ENCODE measurements at places on chromosomes 6 and 20. TPM values are rescaled to one million over a fixed set of nuclear protein-coding genes. Genes with fewer than 3 reads are reported as not detected.

GRCh38 chr6:158963020-158963808 is 36.8 kb downstream of the RSPH3 start:
- no peaks in the 10 kb centered on the region for H3K4me1 ChIP-seq
- no peak for DNase-seq
- H3K36me3 ChIP-seq, result no peaks in the 10 kb centered on the region
- H3K27ac ChIP-seq, result no peak overlapping the region
- H3K4me3 ChIP-seq, result no peak overlapping the region

Gene BFSP1
- 8.8 TPM for total RNA-seq

Gene B3GALT4
- 1.9 TPM for total RNA-seq

- H3K27ac ChIP-seq, result no peak overlapping the region
- no peaks in the 10 kb centered on the region for H3K27me3 ChIP-seq
- no peak overlapping the region for H3K4me3 ChIP-seq
- no peaks in the 10 kb centered on the region for H3K36me3 ChIP-seq
- DNase-seq, result no peak
- H3K4me1 ChIP-seq, result no peaks in the 10 kb centered on the region
Observed at GRCh38 chr20:39893003-39893685, 795.9 kb downstream of the MAFB start.

DNA sequence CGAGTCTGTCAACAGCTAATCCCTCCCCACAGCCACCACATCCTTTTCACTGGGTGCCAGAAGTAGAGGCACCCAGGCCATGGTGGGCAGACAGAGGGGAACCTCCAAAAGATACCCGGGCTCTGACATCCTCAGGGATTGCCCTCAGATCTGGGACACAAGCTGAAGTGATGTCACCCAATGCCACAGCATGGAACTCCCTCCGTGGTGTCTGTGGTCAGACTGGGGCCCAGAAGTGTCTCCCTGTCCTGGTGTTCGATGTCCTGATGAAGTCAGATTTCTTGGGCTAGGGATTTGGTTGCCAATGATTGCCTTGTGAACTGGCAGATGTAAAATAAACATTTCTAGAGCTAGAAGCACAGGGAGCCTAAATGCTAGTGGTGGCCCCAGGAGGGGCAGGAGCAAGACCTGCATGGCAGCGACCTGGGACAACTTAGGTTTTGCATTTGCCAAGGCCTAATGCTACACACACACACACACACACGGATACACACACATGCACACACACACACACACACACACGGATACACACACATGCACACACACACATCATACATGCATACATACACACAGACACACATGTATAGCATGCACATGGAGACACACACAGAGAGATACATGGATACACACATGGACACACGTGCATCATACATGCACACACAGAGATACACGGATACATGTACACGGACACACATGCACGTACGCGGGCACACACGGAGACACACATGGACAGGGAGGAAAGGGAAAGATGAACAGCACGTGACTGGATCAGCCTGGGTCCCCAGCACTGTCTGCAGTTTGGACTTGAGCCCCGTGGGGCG is 221.0 kb downstream of the NFATC2 start:
- H3K4me3 ChIP-seq, result no peak overlapping the region
- H3K4me1 ChIP-seq, result peaks cover 7% of the 10 kb centered on the region
- no peaks in the 10 kb centered on the region for H3K36me3 ChIP-seq
- no peak overlapping the region for H3K27ac ChIP-seq

- no peak overlapping the region for H3K4me3 ChIP-seq
- no peaks in the 10 kb centered on the region for H3K4me1 ChIP-seq
- DNase-seq, result peak; percentile 38
Observed at GRCh38 chr6:13044390-13044789, 283.9 kb downstream of the TBC1D7 start.

Gene SPATA25
- total RNA-seq, result 0.42 TPM

Gene C6orf132
- total RNA-seq, result 18.9 TPM

Gene SAMD3
- 7.5 TPM for total RNA-seq

- H3K4me3 ChIP-seq, result no peak overlapping the region
- no peak for DNase-seq
- no peaks in the 10 kb centered on the region for H3K27me3 ChIP-seq
- no peak overlapping the region for H3K27ac ChIP-seq
Observed at GRCh38 chr6:20681243-20681684, 147.0 kb downstream of the CDKAL1 start.

GRCh38 chr6:160177220-160177619 is 55.6 kb downstream of the SLC22A1 start:
- no peak for DNase-seq
- H3K27me3 ChIP-seq, result no peaks in the 10 kb centered on the region
- H3K4me1 ChIP-seq, result no peaks in the 10 kb centered on the region
- H3K36me3 ChIP-seq, result no peaks in the 10 kb centered on the region

DNA sequence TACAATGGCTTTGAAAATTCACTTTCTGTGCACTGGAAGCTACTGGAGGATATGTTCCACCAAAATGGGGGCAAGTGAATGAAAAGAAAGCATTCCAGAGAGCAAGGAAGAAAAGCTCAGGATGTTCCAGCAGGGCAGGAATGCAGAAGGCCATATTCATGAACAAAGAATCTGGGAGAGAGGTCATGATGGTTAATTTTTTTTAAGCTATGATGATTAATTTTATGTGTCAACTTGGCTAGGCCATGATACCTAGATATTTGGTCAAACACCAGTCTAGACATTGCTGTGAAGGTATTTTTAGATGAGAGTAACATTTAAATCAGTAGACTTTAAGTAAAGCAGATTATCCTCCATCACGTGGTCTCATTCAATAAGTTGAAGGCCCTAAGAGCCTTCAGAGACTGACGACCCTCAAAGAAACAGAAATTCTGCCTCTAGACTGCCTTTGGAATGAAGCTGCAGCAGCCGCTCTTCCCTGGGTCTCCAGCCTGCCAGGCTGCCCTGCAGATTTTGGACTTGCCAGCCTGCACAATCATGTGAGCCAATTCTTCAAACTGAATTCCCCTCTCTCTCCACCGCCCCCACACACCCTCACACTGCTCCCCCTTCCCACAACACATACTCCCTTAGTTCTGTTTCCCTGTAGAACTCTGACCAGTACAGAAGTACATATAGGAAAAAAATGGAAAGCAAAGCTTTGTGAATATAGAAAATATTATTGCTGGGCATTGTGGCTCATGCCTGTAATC is 20.1 kb upstream of the GCM1 start:
- no peak overlapping the region for H3K4me3 ChIP-seq
- H3K36me3 ChIP-seq, result no peaks in the 10 kb centered on the region
- H3K4me1 ChIP-seq, result no peaks in the 10 kb centered on the region
- DNase-seq, result no peak
- H3K27me3 ChIP-seq, result no peaks in the 10 kb centered on the region

Gene HAO1
- total RNA-seq, result 0.12 TPM

DNA sequence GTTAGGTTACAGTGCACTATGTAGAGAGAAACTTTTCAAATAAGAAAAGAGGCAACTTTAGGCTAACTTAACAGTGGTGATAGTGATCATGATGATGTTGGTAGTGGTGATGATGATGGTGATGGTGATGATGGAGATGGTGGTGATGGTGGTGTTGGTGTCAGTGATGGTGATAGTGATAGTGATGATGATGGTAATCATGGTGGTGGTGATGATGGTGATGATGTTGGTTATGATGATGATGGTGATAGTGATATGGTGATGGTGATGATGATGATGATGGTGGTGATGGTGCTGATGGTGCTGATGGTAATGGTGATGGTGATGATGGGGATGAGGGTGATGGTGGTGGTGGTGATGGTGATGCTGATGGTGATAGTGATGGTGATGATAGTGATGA is 107.4 kb downstream of the DLL1 start:
- H3K27me3 ChIP-seq, result no peaks in the 10 kb centered on the region
- no peak overlapping the region for H3K4me3 ChIP-seq
- no peak overlapping the region for H3K27ac ChIP-seq
- no peak for DNase-seq

DNA sequence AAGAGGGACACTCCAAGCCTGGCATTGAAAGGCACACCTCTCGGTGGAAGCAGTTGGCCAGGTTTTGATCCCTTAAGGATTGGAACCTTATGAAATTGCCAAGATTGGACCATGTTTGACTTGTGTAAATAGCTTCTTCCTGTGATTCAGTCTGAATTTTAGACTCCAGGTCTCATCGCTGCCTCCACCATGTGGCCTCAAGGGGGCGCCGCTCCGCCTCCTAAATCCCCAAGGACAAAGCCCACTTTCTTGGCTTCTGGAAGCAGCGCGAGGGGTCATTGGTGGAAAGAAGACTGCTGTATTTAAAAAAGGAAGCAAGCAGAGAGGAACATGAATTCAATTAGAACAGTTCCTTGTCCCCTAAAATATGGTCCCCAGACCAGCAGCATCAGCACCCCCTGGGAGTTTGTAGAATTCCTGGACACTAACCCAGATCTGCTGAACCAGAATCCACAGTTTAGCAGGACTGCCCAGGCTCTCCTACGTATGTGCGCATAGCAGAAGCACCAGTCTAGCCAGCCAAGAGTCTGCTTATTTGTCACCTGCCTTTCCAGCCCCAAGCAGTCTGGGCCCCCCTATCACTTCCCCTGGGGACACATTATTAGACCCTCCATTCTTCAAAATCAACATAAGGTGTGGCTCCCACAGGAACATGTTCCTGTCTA is 108.5 kb downstream of the LY86 start:
- peaks cover 23% of the 10 kb centered on the region for H3K4me1 ChIP-seq
- no peak overlapping the region for H3K4me3 ChIP-seq
- peak; percentile 63 for DNase-seq
- H3K36me3 ChIP-seq, result no peaks in the 10 kb centered on the region
- no peak overlapping the region for H3K27ac ChIP-seq

GRCh38 chr20:13221673-13222318 is 722 bp downstream of the ISM1 start:
- H3K27ac ChIP-seq, result no peak overlapping the region
- H3K36me3 ChIP-seq, result no peaks in the 10 kb centered on the region
- peaks cover 46% of the 10 kb centered on the region for H3K27me3 ChIP-seq
- H3K4me3 ChIP-seq, result peak overlapping the region; percentile 44

Gene PNPLA1
- 0.10 TPM for total RNA-seq

GRCh38 chr6:36230371-36230770 is 33.8 kb downstream of the BRPF3 start:
- no peaks in the 10 kb centered on the region for H3K4me1 ChIP-seq
- no peaks in the 10 kb centered on the region for H3K27me3 ChIP-seq
- H3K27ac ChIP-seq, result no peak overlapping the region
- no peak for DNase-seq
- H3K4me3 ChIP-seq, result no peak overlapping the region
- peaks cover 9% of the 10 kb centered on the region for H3K36me3 ChIP-seq

DNA sequence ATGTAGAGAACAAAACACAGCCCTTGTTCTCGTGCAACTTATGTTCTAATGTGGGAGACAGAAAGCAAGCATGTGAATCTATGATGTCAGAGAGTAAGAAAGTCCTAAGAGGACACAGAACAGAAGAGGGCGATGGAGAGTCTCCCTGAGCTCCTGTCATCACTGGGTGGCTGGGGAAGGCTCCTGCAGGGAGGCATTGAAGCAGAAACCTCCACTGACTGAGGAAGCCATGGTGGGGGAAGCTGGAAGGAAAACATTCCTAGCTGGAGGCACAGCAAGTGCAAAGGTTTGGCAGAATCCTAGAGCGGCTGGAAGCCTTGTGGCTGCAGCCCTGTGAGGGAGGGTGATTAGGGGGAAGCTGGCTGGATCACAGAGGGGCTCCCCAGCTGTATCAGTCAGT is 248.0 kb downstream of the CDH26 start:
- no peaks in the 10 kb centered on the region for H3K36me3 ChIP-seq
- H3K4me1 ChIP-seq, result no peaks in the 10 kb centered on the region
- H3K4me3 ChIP-seq, result no peak overlapping the region
- no peak overlapping the region for H3K27ac ChIP-seq

DNA sequence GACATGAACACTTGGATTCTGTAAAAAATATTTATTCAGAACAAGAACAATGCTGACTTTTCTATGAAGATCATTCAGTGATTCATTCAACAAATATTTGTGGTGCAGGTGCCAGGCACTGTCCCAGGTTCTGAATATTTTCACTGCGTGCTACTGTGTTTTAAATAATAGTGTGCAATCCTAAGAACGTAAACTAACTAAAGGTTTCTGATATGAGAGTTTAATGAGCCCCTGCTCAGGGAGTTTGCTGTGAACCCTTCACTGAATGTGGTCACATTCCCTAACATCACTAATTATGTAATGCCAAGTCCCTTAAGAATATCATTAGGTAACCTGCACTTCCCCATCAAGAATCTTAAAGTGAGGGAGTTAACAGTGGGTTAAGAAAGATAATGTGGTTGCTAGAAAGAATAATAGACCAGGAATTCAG is 1.7 kb upstream of the TMEM170B start:
- no peak for DNase-seq
- H3K27me3 ChIP-seq, result no peaks in the 10 kb centered on the region
- no peak overlapping the region for H3K4me3 ChIP-seq
- peaks cover 15% of the 10 kb centered on the region for H3K4me1 ChIP-seq
- H3K27ac ChIP-seq, result no peak overlapping the region

Data from HCT116 (cell line).